ENCODE measurements at places on chromosomes 2 and 18. TPM values are rescaled to one million over a fixed set of nuclear protein-coding genes. Genes with fewer than 3 reads are reported as not detected.

The PROM2 gene
- total RNA-seq: 26.2 TPM

The SULT1C4 gene
- total RNA-seq: 4.3 TPM

The TTL gene
- total RNA-seq: 36.5 TPM

The FAP gene
- total RNA-seq: 1.8 TPM

The SIX3 gene
- total RNA-seq: not detected

The C2orf72 gene
- not detected for total RNA-seq

The NBAS gene
- 55.8 TPM for total RNA-seq

- DNase-seq: no peak
- H3K36me3 ChIP-seq: no peaks in the 10 kb centered on the region
- H3K4me1 ChIP-seq: no peaks in the 10 kb centered on the region
- no peak overlapping the region for H3K27ac ChIP-seq
- H3K4me3 ChIP-seq: no peak overlapping the region
Measured at GRCh38 chr2:100895934-100896685, 76.2 kb downstream of the NPAS2 start.

- H3K27me3 ChIP-seq: no peaks in the 10 kb centered on the region
- H3K27ac ChIP-seq: no peak overlapping the region
- H3K4me1 ChIP-seq: no peaks in the 10 kb centered on the region
- DNase-seq: no peak
- no peaks in the 10 kb centered on the region for H3K36me3 ChIP-seq
Measured at GRCh38 chr2:142750858-142751257, 126.6 kb upstream of the KYNU start.

GRCh38 chr2:64218137-64218802 lies 74.0 kb upstream of the PELI1 start:
- H3K4me3 ChIP-seq: no peak overlapping the region
- peaks cover 27% of the 10 kb centered on the region for H3K4me1 ChIP-seq
- DNase-seq: no peak
- no peak overlapping the region for H3K27ac ChIP-seq

DNA sequence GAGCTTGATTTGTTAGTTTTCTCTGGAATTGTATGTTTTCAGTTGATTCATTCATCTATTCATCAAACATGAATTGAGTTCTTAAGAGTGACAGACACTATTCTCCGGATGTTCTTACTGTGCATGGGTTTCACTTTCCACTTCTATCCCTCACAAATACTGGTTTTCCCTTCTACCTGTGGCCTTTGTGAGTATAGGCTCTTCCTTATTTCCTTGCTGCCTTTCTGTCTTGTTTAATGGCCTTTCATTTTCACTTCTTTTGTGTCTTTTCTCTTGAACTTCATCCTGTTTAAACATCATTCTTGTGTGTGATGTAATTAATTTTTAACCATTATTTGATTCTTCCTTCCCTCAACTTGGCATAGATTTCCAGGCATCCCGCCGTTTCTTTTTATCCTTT lies 90.7 kb downstream of the CRIM1 start:
- DNase-seq: no peak
- H3K27me3 ChIP-seq: no peaks in the 10 kb centered on the region
- peaks cover 10% of the 10 kb centered on the region for H3K4me1 ChIP-seq
- H3K27ac ChIP-seq: peak overlapping the region; percentile 35
- no peak overlapping the region for H3K4me3 ChIP-seq
- H3K36me3 ChIP-seq: peaks cover 9% of the 10 kb centered on the region

GRCh38 chr2:46164529-46165301 lies 132.5 kb upstream of the EPAS1 start:
- H3K27ac ChIP-seq: peak overlapping the region; percentile 69
- H3K4me3 ChIP-seq: no peak overlapping the region
- no peak for DNase-seq
- peaks cover 38% of the 10 kb centered on the region for H3K4me1 ChIP-seq

DNA sequence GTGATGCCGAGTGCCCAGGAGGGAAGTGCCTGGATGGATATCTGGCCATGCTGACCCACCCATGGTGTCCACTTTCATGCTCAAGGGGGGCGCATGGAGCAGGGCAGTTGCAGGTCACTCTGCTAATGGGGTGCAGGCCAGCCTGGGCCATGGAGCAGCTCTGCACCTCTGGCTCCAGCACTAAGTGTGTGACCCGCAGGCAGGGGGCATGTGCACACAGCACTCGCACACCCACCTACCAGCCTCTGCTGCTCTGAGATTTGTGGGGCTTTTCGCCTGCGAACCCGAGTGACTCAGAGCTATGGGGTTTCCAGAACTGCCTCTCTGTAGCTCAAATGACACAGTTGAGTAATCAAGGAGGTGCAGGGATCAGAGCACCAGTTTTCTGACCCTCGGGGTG lies 66.2 kb downstream of the CYP26B1 start:
- no peak overlapping the region for H3K4me3 ChIP-seq
- no peaks in the 10 kb centered on the region for H3K27me3 ChIP-seq
- H3K36me3 ChIP-seq: no peaks in the 10 kb centered on the region
- H3K4me1 ChIP-seq: no peaks in the 10 kb centered on the region
- DNase-seq: no peak

DNA sequence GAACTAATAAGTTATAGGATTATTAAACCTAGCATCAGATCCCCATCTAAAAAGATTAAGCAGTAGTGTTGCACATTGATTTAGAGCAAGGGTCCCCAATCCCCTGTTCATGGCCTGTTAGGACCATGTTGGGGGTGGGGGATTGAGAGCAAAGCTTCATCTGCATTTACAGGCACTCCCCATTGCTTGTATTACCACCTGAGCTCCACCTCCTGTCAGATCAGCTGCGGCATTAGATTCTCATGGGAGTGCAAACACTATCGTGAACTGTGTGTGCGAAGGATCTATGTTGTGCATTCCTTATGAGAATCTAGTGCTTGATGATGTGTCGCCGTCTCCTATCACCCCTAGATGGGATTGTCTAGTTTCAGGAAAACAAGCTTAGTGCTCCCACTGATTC lies 18.4 kb upstream of the PSD4 start:
- no peak overlapping the region for H3K27ac ChIP-seq
- no peak overlapping the region for H3K4me3 ChIP-seq
- DNase-seq: no peak
- H3K4me1 ChIP-seq: peaks cover 8% of the 10 kb centered on the region
- no peaks in the 10 kb centered on the region for H3K36me3 ChIP-seq
- no peaks in the 10 kb centered on the region for H3K27me3 ChIP-seq

DNA sequence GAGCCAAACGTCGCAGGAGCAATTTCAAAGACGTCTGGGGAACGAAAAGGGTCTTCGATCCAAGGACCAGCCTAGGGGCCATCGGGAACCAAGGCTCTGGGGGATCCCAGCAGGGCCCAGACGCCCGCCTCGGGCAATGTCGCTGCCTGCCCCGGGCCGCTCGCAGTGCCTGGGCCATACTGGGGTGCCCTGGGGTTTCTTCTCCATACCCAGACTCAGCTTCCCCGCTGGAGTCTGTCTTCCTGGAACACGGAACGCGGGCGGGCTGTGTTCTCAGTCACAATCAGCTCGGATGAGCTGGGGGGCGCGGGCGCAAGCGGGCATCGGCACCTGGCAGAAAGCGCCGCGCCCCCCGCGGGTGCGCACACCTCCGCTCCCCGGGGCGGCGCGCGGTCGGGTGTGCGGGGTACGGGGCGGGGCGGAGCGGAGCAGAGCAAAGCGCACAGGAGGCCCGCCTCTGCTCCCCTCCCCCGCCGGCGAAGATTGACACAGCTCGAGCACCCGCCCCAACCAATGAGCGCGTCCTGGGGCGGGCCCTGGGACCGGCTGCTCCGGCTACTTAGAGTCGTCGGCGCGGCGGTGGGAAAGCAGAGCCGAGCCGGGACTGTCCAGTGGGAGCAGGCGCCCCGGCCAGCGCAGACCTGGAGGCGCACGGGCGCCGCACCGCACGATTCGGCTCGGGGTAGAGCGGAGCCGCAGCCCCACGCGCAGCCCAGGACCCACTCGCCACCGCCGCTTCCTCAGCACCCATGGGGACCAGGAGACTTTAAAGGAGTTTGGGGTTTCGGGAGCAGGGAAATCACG lies at the start of gene LRATD1:
Gene LRATD1 (plus strand): TSS at position 585 of the 804 bp plus-strand sequence. CDS start 1,263 bp downstream, outside the sequence.
- H3K4me1 ChIP-seq: peaks cover 43% of the 10 kb centered on the region
- H3K27me3 ChIP-seq: no peaks in the 10 kb centered on the region
- H3K36me3 ChIP-seq: no peaks in the 10 kb centered on the region
- peak within 1 kb of the TSS; percentile 37 for H3K27ac ChIP-seq
- H3K4me3 ChIP-seq: peak within 1 kb of the TSS; percentile 58
- peak; percentile 95 for DNase-seq

DNA sequence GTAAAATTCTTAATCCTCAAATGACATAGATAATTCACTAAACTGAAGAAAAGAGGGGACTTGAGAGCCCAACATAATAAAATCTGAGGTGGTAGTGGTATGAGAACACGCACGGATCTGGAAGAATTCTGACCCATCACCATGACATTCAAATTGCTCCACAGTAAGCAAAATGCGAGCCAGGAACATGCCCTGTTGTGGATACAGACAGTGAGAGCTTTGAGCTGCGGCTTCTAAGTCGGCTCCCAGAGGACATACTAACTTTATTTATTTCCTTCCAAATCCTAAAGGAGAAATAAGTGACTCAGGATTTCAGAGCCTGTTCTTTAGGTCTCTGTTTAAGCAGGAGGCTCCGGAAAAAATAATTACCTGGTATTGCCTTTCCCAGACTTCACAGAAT lies 143.4 kb upstream of the SMAD7 start:
- peaks cover 4% of the 10 kb centered on the region for H3K4me1 ChIP-seq
- H3K27ac ChIP-seq: no peak overlapping the region
- DNase-seq: no peak
- H3K27me3 ChIP-seq: no peaks in the 10 kb centered on the region
- H3K4me3 ChIP-seq: no peak overlapping the region

- H3K27ac ChIP-seq: no peak overlapping the region
- H3K27me3 ChIP-seq: no peaks in the 10 kb centered on the region
- H3K36me3 ChIP-seq: no peaks in the 10 kb centered on the region
- H3K4me1 ChIP-seq: no peaks in the 10 kb centered on the region
Measured at GRCh38 chr18:68150961-68151360, 563.9 kb downstream of the TMX3 start.

GRCh38 chr2:149218497-149218896 lies 111.9 kb upstream of the LYPD6 start:
- no peak overlapping the region for H3K27ac ChIP-seq
- H3K36me3 ChIP-seq: no peaks in the 10 kb centered on the region
- no peaks in the 10 kb centered on the region for H3K4me1 ChIP-seq

GRCh38 chr2:217960351-217960750 lies 42.4 kb downstream of the TNS1 start:
- no peaks in the 10 kb centered on the region for H3K36me3 ChIP-seq
- H3K4me3 ChIP-seq: no peak overlapping the region
- no peak overlapping the region for H3K27ac ChIP-seq
- no peaks in the 10 kb centered on the region for H3K27me3 ChIP-seq
- peaks cover 24% of the 10 kb centered on the region for H3K4me1 ChIP-seq

GRCh38 chr18:61605376-61606067 lies 272.3 kb downstream of the CDH20 start:
- H3K27me3 ChIP-seq: no peaks in the 10 kb centered on the region
- peaks cover 28% of the 10 kb centered on the region for H3K4me1 ChIP-seq
- H3K4me3 ChIP-seq: no peak overlapping the region
- no peaks in the 10 kb centered on the region for H3K36me3 ChIP-seq

DNA sequence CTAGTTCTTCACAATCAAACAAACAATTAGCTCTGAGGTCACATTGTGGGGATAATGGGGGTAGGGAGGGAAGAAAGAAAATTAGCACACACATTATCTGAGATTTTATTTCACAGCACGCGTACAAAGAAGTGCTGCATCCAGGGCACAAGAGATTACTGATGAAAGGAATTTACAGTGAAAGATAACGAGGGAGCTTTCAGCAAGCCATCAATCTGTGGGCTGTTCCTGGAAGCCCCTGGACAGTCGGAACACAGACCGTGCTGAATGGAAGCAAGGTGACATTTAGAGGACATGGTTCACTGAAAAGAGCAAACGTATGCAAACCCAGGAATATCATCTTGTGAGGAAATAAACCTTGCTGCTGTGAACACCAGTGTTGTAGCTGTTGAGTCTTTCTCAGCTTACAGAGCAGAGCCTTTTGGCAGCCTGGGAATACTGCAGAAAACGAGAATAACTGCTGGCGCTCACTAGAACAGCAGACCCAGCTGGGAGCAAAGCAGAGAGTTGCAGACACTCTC lies 63.2 kb downstream of the SCG2 start:
- H3K36me3 ChIP-seq: no peaks in the 10 kb centered on the region
- DNase-seq: no peak
- no peaks in the 10 kb centered on the region for H3K4me1 ChIP-seq
- no peak overlapping the region for H3K27ac ChIP-seq
- H3K27me3 ChIP-seq: no peaks in the 10 kb centered on the region

DNA sequence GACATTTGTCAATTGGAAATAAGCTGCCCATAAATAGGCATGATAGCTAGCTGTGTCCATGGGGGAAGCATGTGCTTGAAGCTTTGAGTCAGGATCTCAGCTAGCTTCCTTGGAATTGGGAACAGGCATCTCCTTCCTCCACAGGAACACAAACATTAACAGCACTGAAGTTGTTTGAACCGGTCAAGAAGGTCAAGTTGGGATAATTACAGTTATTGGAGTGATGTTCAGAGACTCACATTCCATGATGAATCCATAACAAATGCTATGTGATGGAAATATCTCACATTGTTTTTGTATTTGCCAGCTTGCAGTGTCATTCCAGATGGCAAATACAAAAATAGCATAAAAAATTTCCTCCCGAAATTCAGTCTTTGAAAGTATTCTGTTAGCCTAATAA lies 347.6 kb upstream of the SMIM21 start:
- H3K4me3 ChIP-seq: no peak overlapping the region
- no peak overlapping the region for H3K27ac ChIP-seq
- H3K4me1 ChIP-seq: no peaks in the 10 kb centered on the region
- no peak for DNase-seq
- H3K27me3 ChIP-seq: no peaks in the 10 kb centered on the region
- no peaks in the 10 kb centered on the region for H3K36me3 ChIP-seq
